ENCODE measurements at places on chromosomes 5 and 9.

DNA sequence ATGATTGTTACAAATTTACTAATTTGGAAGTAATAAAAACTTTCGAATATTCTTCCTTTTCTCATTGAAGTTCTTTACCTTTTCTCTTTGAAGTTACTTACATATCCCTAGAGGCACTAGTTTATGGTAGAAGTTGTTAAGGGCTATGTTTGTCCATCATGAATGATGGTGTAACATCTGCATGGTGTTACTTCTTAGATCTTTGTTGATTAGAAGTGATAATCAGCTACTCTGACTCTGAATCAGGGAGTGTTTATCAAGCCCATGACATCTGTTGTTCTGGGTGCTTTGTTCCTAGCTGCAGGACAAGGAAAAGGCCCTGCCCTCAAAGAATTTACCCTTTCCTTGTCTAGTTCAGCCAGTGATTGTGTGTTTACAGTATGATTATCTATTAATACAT lies 32.9 kb downstream of the MAP3K1 start:
- DNase-seq, result no peak

DNA sequence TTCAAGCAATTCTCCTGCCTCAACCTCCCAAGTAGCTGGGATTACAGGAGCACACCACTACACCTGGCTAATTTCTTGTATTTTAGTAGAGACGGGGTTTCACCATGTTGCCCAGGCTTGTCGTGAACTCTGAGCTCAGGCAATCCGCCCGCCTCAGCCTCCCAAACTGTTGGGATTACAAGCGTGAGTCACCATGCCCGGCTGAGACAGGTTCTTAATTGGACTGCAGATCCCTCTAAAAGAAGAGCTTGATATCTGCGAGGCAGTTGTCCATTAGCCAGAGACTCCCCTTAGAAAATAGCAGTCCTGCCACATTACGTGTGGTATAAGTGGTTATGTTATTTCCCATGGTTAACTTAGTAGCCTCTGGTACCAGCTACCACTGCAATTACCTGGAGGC lies 46.6 kb upstream of the NPR3 start:
- no peak for DNase-seq

GRCh38 chr5:158770506-158770905 lies 329.2 kb downstream of the EBF1 start:
- DNase-seq, result no peak

GRCh38 chr5:96942078-96942477 lies 6.2 kb downstream of the LNPEP start:
- no peak for DNase-seq

DNA sequence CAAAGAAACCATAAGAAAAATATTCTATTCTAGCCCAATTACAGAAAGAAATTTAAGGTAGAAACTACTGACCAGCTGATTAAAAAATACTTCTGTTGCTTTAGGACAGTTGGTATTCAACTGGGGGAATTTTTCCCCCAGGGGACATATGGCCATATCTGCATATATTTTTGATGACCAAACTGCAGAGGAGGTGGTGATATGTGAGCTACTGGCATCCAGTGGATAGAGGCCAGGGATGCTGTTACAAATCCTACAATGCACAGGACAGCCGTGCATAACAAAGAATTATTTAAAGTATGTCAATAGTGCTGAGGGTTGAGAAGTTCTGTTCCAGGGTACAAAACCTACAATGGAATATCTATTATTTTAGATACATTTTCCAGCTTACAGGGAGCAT lies 24.0 kb downstream of the ZFR start:
- no peak for DNase-seq

GRCh38 chr5:137370096-137371071 lies 128.7 kb downstream of the SPOCK1 start:
- DNase-seq, result no peak

DNA sequence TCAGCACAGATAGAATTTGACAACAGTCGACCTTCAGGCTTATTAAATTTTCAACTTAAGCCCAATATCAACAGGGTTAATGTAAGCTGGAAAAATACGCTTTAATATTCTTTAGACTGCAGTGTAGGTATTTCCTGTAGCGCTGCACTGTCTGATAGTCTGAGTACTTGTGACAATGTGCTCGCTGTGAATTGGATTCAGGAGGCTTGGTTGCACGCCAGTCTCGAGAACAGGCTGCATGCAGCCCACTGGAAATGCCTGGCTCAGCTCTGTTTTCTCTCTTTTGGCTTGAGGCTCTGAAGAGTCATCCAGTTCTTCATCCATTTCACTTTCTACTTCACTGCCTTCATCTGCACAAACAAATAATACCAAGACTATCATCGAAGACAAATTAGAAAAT lies 300.9 kb downstream of the RFX3 start:
- DNase-seq, result no peak

DNA sequence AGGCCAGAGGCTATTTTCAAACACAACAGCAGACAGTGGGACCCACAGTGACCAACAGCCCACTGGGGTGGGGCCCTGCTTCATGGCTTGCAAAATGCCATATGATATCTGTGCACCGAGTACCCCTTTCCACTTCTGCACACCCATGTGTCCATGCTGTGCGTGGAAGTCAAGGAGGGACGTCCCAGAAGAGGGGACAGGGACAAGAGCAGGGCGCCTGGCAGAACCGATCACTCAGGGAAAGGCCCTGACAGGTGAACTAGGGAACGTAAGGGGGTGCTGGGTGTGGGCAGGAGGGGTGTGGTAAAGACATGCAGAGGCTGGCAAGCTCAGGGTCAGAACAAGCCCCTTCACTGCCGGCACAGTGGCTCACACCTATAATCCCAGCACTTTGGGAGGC lies 7.6 kb upstream of the TTLL11 start:
- no peak for DNase-seq

- no peak for DNase-seq
Observed at GRCh38 chr9:9556865-9557803, 1055.7 kb downstream of the PTPRD start.

- no peak for DNase-seq
Observed at GRCh38 chr9:33927694-33928093, 110.7 kb downstream of the UBE2R2 start.

DNA sequence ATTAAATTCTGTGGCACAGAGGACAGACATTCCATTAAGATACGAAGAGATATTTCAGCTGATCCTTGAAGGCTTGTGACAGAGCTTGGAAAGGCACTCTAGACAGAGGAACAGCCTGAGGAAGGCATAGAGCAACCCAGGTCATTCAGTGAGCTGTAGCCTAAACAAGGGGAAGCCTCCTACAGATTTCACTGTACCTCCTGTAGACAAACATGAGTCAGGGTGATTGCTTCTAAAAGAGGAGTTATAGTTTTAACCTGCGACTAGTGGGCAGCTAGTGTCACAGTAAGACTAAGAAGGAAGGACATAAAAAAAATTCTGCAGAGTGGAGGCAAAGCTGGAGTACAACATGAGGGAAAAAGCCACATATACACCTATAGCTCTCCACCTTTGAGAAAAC lies 43.5 kb upstream of the ANKDD1B start:
- DNase-seq, result no peak

GRCh38 chr9:137299938-137300337 lies 2.1 kb downstream of the NRARP start:
- DNase-seq, result no peak

DNA sequence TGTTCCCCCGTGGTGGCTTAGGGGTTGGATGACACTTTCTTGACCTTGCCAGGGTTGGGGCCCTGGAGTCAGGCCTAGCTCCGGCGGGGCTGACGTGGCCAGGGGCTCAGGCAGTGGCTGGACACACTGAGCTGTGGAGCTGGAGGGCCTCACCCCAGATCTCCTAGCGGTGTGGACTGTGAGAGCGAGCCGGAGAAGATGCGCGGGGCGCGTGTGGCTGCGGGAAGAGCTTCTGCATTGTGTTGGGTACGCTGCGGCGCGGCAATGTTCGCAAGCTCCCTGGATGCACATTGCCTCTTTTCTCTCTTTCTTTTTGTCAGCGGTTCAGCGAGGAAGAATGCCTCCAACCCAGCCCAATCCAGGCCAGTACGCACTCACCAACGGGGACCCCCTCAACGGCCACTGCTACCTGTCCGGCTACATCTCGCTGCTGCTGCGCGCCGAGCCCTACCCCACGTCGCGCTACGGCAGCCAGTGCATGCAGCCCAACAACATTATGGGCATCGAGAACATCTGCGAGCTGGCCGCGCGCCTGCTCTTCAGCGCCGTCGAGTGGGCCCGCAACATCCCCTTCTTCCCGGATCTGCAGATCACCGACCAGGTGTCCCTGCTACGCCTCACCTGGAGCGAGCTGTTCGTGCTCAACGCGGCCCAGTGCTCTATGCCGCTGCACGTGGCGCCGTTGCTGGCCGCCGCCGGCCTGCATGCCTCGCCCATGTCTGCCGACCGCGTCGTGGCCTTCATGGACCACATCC lies 4.8 kb downstream of the NR2F1 start:
- DNase-seq, result no peak

DNA sequence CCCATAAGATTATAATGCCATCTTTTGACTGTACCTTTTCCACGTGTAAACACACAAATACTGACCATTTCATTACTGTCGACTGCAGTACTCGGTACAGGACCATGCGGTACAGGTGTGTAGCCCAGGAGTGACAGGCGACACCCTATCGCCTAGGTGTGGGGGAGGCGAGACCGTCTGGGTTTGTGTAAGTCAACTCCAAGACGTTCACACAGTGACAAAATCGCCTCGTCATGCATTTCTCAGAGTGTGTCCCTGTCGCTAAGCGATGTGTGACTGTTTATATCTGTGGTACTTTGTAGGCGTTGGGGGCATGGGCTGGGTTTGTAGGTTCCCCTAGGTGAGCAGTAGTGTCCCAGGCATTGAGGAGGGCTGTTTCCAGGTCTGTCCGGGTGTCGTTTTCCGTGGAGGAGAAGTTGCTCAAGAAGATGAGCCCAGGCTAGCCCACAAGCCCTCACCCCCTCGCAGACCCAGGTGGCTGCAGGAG lies 20.3 kb downstream of the NEK6 start:
- DNase-seq, result no peak

GRCh38 chr5:35115920-35116319 lies 68.2 kb upstream of the AGXT2 start:
- no peak for DNase-seq

DNA sequence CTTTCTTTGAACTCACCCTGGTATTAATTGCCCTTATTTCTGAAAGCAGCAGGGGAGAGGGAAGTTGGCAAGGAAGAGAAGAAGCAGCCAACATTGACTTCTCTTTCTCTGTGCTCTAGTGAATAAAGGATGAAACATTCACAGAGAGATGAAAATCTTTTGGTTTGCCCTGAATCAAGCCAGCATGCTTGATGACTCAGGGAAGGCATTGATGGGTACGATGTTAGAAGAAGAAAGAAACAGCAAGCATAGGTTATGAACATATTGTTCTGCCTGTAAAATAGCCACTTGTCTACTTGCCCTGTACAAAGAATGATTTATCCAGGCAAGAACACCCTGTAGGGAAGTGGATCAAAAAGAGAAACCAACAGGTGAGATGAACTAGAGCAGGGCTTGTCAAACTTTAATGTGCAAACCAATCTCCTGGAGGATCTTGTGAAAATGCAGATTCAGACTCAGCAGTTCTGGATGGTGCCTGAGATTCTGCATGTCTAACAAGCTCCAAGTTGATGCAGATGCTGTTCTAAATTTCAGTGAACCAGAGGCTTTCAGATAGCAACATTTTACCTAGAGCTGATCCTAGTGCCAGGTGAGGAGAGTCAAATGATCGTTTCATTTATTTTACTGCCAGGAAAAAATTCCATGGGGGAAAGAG lies 586.6 kb upstream of the TLE4 start:
- DNase-seq, result no peak

DNA sequence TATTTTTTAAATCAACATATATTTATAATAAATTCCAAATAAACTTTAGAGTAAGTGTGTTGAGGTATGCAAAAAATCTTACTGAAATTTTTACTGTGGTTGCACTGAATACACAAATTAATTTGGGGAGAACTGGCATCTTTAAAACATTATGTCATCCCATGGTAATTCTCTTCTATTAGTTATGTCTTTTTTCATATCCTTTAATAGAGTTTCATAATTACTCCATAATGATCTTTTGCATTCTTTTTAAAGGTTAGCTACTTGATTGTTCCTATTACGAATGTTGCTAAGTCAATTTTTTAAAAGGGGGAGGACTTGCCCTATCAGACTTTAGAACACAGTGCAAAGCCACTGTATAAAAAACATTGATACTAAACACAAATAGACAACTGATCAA lies 26.8 kb downstream of the SSBP2 start:
- no peak for DNase-seq

- DNase-seq, result no peak
Observed at GRCh38 chr5:133927300-133928180, 40.9 kb downstream of the C5orf15 start.

GRCh38 chr5:143488381-143488780 lies 84.9 kb upstream of the NR3C1 start:
- no peak for DNase-seq

- no peak for DNase-seq
Observed at GRCh38 chr5:114678778-114679177, 316.9 kb downstream of the KCNN2 start.

DNA sequence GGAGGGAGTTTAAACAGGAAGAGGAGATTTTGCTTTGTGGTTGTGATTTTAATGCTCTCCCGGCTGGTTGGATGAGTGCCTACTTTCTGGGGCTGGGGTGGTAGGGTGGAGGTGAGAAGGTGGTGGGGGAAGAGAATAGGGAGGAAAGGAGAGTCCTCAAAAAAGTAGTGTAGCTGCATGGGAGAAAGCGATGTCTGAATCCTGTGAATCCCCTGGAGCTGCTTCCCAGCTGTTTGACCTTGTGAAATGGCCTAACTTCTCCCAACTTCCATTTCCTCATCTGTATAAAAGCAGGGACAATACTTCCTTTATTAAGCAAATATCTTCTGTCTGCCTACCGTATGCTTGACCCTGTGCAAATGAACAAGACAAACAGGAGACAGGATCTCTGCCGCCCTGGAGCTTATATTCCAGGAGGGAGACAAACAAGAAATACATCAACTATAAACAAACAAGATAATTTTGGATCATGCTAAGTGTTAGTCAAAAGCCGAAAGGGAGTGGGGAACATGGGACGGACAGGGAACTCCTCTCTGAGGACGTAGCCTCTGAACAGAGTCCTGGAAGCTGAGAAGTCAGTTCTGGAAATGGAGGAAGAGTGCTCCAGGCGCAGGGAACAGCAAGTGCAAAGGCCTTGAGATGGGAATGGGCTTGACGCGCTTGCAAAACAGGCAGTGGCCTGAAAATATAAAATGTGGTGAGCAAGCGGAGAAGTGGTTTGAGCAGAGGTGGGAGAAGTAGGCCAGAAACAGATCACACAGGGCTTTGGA lies 103.5 kb downstream of the SPRY4 start:
- DNase-seq, result no peak

DNA sequence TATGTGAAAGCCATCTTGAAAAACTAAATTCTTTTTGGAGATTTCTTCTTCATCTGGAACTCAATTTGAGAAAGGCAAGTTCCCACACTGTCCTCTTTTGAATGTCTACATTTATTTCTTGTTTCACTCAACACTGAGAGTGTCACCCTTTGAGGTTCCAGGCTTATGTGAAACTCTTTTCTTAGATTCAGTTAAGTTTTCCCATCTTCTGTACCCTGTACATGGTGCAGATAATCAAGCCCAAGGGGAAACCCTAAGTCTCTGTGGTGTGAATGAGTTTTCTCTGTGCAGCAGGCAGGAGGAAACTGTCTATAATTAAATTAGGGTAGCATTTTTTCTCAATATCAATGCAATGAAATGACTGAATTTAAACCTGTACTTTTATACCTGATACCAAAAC lies 72.3 kb upstream of the PRLR start:
- no peak for DNase-seq

- DNase-seq, result no peak
Observed at GRCh38 chr5:80299601-80300000, 20.2 kb upstream of the SPZ1 start.

GRCh38 chr5:136084698-136085097 lies 47.9 kb upstream of the SMAD5 start:
- no peak for DNase-seq

- no peak for DNase-seq
Observed at GRCh38 chr5:177453852-177454396, 7.3 kb downstream of the PRR7 start.

All from NCI-H510A (cell line).